Posterior cingulate gyrus (tissue), 11 donors: ENCODE measurements at places on chromosomes 1 and 21.

- DNase-seq = no peak
Observed at GRCh38 chr1:239882967-239883366, 208.7 kb upstream of the FMN2 start.

- DNase-seq = peak; percentile 72
Observed at GRCh38 chr1:227919906-227920305, 27.8 kb downstream of the WNT9A start.

- DNase-seq = no peak
Observed at GRCh38 chr1:36440044-36440443, 10.2 kb downstream of the OSCP1 start.

GRCh38 chr1:43980255-43981134 lies 1.5 kb downstream of the B4GALT2 start:
- DNase-seq = no peak

- no peak for DNase-seq
Observed at GRCh38 chr1:67479146-67479891, 49.1 kb upstream of the SERBP1 start.
